ENCODE measurements at places on chromosomes 16 and 17.

- DNase-seq: no peak
Observed at GRCh38 chr17:2266865-2267228, 36.7 kb downstream of the SMG6 start.

DNA sequence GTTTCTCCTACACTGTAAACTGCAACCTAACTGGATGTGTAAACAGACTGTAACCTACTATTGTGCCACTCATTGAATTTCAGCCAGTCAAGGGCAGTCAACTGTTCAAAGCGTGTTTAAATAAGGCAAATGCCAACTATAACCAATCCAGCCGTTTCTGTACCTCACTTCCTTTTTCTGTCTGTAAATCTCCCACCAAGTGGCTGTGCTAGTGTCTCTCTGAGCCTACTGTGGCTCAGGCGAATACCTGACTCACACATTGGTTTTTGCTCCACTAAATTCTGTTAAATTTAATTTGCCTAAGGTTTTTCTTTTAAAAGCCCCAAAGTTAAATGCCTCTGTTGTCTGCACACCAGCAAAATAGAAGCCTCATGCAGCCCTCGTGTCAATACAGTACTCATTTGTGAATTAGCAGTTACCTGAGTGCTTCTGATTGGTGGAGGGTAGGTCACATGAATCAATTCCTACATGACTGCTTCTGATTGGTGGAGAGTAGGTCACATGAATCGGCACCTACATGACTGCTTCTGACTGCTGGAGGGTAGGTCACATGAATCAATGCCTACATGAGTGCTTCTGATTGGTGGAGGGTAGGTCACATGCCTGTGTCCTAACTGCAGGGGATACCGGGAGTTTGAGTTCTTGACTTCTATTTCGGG is 31.1 kb upstream of the CCR7 start:
- DNase-seq: peak; percentile 6

GRCh38 chr17:43524945-43525575 is 21.1 kb downstream of the ETV4 start:
- no peak for DNase-seq

DNA sequence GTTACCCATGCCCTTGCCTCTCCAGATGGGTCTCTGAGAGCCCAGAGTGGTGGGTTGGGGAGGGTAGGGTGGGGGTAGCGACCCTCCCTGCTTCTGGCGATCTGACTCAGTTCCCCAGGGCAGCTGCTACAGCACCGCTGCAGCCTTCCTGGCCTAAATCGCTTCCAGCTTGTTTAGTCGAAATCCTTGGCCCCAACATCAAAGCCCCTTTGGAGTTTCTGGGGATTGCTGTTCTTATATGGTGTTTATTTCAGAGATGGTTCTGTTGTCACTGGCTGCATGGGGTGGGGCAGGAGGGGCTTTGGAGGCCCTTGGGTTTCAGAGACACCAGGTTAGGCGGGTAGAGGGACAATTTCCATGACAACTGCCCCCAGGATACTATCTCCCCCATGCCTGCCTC is 35.9 kb downstream of the FZD2 start:
- no peak for DNase-seq

DNA sequence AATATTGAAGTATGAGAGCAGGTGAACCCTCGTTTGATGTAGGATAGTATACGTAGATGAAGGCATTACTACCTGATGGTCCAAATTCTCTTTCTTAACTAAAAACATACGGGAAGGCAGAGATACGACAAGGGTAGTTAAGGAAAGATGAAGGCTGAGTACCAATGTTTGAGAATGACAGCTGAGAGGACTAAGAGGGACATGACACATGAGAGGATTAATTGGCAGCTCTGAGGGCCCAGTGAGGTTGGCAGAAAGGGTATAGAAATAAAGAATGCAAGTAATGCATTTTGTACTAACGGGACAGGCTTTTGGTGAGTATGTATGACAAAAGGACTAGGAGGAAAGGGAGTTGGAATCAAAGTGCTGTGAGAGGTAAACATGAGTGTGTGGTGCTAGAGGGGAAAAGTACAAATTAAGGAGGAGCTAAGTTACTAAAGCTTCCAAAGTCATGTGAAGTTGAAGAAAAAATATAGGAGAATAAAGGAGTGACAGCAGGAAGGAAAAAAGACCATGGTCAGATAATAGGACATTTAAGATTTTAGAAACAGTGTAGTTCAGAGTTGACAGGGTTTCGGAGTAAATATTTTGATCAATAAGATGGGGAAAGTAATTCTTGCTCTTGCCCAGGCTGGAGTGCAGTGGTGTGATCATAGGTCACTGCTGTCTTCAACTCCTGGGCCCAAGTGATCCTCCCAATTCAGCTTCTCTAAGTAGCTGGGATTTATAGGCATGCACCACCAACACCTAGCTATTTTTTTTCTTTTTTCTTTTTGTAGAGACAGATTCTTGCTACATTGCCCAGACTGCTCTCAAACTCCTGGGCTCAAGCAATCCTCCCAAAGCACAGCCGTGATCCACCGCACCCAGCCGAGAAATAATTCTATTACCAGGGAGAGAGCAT is 43.1 kb upstream of the ITGA2B start:
- DNase-seq: no peak

DNA sequence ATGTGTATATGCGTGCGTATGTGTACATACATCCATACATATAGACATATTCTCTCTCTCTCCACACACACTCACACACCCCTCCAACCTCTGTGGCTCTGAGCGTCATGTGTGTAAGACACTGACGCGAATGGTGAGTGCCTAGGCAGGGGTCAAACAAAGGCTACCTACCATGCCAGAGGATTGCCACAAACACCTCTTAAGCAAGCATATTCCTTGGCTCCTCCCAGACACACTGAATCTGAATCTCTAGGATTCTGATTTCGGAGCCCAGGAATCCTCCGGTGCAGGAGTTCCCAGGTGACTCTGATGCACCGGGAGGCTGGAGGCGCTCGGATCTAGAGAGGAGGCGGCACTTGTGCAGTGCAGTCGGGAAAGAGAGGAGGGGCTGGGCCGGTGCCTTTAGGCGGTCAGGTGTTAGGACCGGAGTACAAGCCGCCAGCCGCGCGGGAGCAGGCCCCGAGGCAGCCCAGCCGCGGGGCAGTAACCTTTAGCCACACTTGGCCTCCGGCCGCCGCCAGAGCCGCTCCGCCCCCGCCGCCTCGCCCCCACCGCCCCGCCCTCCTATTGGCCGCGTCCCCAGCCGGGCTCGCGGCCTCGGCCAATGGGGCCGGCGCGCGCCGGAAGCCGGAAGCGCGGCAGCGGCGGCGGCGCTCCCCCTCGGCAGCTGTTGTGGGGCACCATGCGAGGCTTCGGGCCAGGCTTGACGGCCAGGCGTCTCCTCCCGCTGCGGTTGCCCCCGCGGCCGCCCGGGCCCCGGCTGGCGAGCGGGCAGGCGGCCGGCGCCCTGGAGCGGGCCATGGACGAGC is at the start of gene MLYCD:
TSS of gene MLYCD (plus strand) at position 653 of the 809 bp plus-strand sequence. CDS start at position 683, 30 bp downstream.
- DNase-seq: peak; percentile 75

GRCh38 chr16:2531371-2531695 is at the start of gene CEMP1:
TSS of gene CEMP1 (minus strand) at chr16:2531408. CDS start at chr16:2531073, 335 bp downstream.
- no peak for DNase-seq

- no peak for DNase-seq
Observed at GRCh38 chr16:53910990-53911389, 207.0 kb downstream of the FTO start.

GRCh38 chr16:65621640-65622039 is 499.8 kb upstream of the CDH11 start:
- DNase-seq: no peak

GRCh38 chr17:68169840-68170239 is 78.0 kb upstream of the AMZ2 start:
- DNase-seq: no peak

DNA sequence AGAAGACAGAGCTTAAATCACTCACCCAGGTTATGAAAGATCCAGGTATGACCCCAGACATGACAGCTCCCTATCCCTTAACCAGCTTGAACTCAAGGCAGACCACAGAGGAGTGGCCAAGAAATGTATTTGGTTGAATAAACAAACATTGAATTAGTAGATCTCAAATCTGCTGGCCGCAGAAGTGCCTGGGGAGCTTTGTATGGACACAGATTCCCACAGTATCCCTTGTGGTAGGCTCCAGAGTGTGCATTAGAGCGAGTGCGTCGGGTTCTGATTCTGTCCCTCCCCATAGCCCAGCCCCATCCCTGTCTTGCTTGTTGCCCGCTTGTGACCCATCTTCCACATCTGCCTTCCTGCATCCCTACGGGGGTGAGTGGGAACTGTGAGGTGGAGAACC is 118.8 kb upstream of the FOXF1 start:
- no peak for DNase-seq

GRCh38 chr16:68286153-68287074 is 22.1 kb downstream of the SLC7A6 start:
- DNase-seq: no peak

GRCh38 chr17:62178579-62178978 is 113.5 kb upstream of the MED13 start:
- no peak for DNase-seq

GRCh38 chr17:68705714-68706076 is 104.5 kb upstream of the FAM20A start:
- DNase-seq: no peak

- DNase-seq: no peak
Observed at GRCh38 chr16:15598648-15599190, 44.2 kb downstream of the MARF1 start.

GRCh38 chr17:60941028-60941427 is 263.4 kb downstream of the BCAS3 start:
- no peak for DNase-seq

GRCh38 chr17:49996121-49996494 is 1.1 kb upstream of the DLX3 start:
- DNase-seq: no peak

DNA sequence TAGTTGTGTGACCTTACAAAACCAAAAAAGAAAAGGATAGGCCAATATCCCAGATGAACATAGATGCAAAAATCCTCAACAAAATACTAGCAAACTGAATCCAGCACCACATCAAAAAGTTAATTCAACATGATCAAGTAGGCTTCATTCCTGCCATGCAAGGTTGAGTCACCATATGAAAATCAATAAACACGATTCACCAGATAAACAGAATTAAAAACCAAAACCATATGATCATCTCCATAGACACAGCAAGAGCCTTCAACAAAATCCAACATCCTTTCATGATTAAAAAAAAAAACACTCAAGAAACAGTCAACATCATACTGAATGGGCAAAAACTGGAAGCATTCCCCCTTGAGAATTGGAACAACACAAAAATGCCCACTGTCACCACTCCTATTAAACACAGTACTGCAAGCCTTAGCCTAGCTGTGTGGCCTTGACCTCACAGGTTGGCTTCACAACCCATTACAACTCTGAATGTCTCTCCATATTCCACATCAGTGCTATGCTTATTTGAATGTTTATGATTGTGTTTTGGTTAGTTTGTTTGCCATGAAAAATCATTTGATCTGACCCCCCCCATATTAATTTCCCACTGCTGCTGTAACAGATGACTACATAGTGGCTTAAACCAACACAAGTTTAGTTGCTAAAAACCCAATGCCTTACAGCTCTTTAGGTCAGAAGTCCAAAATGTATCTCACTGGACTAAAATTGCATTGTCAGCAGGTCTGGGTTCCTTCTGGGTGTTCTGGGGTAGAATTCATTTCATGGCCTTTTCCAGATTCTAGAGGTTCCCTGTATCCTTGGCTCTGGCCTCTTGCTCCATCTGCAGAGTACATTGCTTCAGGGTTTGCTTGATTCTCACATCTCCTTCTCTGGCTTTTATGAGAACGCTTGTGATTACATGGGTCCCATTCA is 257.1 kb upstream of the DYNLRB2 start:
- no peak for DNase-seq

- no peak for DNase-seq
Observed at GRCh38 chr16:49478616-49479015, 105.0 kb downstream of the C16orf78 start.

DNA sequence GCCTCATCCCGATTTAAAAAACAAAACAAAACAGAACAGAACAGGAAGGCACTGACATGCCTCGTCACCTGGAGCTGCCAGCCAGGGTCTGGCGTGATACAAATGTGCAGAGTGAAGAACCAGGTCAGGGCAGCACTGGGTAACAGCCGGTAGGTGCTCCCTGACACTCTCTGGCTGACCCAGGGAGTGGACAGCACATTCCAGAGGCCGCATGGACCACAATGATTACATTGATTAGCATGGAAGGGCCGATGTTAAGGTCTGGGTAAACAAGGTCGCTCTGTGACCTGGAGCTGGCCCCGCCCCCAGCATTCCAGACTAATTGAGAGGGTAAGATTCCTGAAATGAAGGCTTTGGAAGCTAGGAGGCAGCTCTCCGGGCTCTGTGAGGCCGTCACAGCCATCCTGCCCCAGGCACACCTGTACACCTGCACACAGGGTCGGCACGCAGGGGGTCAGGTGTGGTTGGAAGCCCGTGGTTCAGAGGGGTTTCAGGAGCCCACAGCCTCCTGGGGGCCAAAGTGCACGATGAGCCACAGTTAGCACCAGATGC is 21.4 kb downstream of the PIEZO1 start:
- DNase-seq: no peak

- no peak for DNase-seq
Observed at GRCh38 chr17:46108120-46108519, 85.1 kb downstream of the KANSL1 start.

DNA sequence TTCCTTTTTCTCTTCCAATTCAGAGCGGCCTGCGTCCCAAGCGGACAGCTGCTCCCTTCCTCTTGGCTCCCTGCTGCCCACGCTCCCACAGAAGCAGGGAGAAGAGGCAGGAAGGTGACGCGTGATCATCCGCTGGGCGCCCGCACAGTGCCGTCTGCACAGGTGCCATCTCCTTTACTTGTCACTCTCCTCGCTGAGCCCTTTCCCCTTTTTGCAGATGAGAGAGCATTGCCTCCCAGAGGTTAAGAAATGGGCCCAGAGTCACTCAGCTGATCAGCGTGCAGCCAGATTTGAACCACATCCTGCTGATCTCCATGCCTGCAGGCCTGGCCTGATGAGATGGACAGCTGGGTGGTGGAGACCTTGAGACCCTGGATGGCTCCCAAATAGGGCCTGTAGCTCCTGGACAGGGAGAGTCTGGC is 299.8 kb downstream of the SEC14L1 start:
- no peak for DNase-seq

DNA sequence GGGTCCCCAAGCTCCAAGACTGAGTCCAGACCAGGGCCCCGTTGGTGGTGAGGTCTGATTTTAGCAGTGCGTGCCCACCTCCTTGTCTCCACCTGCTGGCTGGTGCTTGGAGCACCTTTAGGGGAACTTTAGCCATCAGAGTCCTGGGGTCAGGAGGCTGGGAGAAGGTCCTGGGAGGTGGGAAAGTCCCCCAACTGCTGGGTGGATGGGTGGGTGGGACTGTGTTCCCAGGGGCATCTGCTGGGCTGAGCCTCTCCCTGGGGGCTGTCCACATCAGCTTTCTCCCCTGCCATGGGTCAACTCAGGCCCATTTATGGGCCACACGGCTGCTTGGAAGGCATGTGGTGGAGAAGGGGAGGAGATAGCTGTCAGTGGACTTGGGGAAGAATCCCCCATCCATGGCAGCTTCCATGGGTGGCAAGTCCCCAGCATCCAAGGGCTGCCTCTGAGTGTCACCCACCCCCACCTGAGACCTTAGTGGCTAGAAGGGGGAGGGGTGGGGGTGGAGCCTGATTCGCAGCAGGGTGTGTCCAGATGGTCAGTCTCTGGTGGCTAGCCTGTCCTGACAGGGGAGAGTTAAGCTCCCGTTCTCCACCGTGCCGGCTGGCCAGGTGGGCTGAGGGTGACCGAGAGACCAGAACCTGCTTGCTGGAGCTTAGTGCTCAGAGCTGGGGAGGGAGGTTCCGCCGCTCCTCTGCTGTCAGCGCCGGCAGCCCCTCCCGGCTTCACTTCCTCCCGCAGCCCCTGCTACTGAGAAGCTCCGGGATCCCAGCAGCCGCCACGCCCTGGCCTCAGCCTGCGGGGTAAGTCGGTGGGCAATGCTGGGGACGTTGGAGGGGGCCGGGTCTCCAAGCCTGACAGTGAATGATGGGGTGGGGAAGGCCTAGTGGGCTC is at the start of gene TRPV2:
TSS of gene TRPV2 (plus strand) at position 541 of the 894 bp plus-strand sequence. CDS start 2,098 bp downstream, outside the sequence.
- DNase-seq: peak; percentile 85

- DNase-seq: no peak
Observed at GRCh38 chr16:83978401-83978904, 10.4 kb downstream of the NECAB2 start.
